Cardiac muscle cell (in vitro differentiated cells and primary cell): ENCODE measurements at places on chromosomes 11 and 22. TPM values are rescaled to one million over a fixed set of nuclear protein-coding genes. Genes with fewer than 3 reads are reported as not detected.

GRCh38 chr11:125356797-125357196, 139.3 kb downstream of the FEZ1 start:
- DNase-seq, result no peak

GRCh38 chr11:109859045-109859724, 234.0 kb upstream of the ZC3H12C start:
- peak; percentile 29 for DNase-seq

GRCh38 chr11:32400670-32401369, 34.5 kb downstream of the WT1 start:
- no peak for DNase-seq

Gene PLEKHA7
- total RNA-seq, result 65.0 and 167 TPM in 2 replicates

- no peak for DNase-seq
Measured at GRCh38 chr11:115222863-115223530, 281.2 kb downstream of the CADM1 start.

Gene OSBP
- total RNA-seq, result 20.6 and 27.3 TPM in 2 replicates

- no peak for DNase-seq
Measured at GRCh38 chr11:100686476-100687053, 523 bp upstream of the ARHGAP42 start.

DNA sequence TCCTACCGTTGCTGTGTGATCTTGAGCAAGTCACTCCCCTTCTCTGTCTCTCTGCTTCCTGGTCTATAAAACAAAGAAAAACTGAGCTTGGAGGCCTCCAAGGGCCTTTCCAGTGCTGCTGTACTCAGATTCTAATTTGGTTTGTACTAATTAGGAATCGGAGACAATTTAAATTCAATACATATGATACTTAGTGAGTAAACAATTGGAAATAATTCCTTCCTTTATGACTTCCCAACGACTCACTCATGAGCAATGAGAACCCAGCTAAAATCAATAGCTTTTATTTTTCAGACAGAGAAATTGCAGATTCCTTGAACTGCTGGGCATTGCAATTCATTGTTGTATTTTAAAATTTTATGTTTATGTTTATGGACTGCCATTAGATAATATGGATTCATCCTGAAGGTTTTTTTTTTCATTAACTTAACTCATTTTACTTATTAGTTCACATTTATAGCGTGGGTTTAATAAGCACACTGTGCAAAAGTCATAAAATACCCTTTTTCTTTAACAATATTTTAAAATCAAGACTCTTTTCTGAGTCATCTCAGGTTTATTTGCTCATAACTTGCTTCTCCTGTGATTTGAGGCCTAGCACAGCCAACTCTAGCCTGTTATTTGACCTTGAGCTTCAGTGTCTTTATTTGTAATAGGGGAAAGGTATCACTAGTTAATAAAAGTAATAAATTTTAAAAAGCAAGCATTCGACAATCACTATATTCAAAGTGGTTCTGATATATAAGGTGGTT, 95.8 kb downstream of the TP53I11 start:
- DNase-seq, result no peak

GRCh38 chr22:19937616-19938473, 3.7 kb upstream of the COMT start:
- peak; percentile 25 for DNase-seq

Gene PGA4
- 0.88 and 1.2 TPM in 2 replicates for total RNA-seq

DNA sequence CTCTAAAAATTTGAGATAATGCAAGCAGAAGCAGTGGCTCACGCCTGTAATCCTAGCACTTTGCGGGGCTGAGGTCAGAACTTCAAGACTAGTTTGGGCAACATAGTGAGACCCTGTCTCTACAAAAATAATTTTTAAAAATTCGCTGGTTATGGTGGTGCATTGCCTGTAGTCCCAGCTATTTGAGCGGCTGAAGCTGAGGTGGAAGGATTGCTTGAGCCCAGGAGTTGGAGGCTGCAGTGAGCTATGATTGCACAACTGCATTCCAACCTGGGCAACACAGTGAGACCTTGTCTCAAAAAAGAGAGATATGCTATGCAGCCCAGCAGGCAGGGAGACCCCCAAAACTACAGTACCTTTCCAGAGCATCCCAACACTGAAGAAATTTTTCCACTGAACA, 2.3 kb downstream of the CTSC start:
- DNase-seq, result no peak

DNA sequence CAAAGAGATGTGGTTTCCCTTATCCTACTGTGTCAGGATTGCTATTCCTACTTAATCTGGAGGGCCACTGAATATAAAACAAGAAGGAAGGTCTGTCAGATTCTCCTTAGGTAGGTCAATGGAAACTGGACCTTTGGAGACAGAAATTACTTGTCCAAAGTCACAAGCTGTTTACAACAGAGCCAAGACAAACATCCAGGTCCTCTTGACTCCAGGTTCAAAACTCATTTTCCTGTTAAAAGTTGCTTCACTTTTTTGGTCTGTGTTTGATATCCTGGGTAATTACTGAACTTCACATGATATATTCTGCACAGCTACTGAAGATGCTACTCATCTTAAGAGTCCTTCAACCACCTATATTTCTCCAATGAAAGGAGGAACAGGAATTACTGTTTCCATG, 81.2 kb upstream of the ARHGAP32 start:
- no peak for DNase-seq

- no peak for DNase-seq
Measured at GRCh38 chr22:45072322-45072903, 62.6 kb upstream of the PHF21B start.

Gene FHIP1B
- 27.5 and 46.8 TPM in 2 replicates for total RNA-seq

DNA sequence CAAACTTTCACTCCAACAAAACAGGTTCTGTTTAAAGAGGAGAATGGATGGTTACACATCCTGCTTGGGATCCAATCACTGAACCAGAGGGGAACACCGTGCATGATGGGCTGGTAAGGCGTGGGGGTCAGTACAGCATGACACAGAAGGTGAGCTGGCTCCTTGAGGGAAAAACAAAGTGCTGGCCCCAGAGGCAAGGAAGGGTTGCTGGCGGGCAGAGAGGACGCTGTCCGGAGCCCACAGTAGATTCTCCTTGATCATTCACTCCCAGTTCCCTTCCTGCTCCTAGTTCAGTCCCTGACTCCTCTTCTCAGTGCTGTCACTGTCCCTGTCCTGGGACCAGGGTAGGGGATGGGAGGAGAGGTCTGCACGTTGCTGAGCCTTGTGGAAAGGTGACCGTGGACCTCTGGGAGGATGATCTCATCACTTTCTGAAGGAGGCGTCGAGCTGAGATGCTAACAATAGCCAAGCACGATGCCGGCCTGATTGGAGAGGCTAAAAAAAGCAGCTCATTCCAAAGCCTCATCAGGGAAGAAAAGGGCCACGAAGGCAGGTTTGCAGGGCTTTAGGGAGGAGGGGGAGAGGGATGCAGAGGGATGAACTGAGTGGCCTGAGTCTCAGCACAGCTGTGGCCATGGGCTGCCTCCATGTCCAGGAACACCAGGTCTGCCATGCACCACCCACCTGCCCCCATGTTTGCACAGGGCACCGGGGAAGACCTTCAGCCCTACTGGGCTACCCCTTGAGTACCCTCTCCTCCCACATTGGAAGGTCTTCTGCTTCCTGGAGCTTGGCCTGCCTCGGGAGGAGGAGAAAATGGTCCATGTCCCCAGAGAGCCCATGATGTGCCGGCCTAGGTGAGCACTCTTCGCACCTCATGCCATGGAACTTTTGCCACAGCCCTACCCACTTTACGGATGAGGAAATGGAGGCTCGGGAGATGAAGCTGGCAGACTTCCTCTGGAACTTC, 72.7 kb upstream of the RTL6 start:
- DNase-seq, result peak; percentile 56

Gene ADAMTS8
- total RNA-seq, result 3.1 and 6.6 TPM in 2 replicates

DNA sequence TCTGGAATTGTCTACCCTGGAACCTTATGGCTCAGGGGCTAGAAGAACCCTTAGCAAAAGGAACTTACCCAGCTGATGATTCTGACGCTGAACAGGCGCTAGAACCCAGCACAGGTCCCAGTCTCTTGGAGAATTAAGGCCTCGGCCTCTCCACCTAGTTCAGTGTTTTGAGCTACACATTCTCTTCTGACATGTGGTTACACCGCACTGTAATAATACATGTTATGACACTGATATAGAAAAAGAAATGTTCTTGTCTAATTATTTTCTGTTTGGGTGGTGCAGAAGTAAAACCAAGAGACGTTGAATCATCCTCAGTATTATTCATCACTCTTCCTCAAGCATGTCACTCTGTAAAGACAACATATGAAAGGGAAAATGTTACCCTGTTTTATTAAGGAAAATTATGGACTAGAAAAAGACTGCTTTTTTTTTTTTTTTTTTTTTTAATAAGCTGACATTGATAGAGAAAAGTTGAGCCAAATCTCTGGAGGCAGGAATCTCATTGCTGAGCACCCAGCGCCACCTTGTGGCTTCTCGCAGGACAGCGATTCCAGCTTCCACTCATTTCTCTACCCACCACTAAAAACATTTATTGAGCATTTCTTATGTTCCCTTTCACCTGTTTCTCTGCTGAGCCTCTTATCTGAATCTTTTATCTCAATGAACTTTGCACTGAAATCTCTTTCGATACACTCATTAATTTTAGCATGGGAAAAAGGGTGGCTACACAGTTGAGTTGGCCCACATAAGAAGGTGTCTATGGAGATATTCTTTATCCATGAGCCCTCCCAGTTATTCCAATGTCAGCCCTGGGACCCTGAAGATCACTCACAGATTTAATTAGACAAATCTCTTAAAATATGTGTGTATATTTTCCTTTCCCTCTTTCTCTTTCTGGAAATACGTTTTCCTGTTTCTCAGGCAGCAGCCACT, 12.6 kb upstream of the APLNR start:
- peak; percentile 75 for DNase-seq
